ENCODE measurements at places on chromosomes 2 and 18.

GRCh38 chr2:142323206-142323605, 192.4 kb upstream of the LRP1B start:
- no peak for DNase-seq

DNA sequence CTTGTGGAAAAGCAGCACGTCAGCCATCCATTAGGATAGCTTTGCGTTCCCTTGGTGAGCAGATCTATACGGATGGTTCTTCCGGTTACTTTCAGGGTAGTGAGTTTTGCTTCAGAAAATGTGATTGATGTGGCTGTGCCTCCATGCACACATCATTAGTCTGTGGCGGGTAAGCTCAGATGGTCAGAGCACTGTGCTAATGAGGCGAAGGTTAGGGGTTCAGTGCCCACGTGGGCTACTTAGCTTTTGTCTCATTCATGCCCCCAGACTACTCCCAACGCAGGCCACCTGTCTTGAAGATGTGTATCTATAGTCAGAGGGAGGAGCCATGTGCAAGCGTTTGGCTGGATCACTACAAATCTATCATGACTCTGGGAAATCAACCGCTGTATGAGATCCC, 322.8 kb upstream of the POU3F3 start:
- no peak for DNase-seq

DNA sequence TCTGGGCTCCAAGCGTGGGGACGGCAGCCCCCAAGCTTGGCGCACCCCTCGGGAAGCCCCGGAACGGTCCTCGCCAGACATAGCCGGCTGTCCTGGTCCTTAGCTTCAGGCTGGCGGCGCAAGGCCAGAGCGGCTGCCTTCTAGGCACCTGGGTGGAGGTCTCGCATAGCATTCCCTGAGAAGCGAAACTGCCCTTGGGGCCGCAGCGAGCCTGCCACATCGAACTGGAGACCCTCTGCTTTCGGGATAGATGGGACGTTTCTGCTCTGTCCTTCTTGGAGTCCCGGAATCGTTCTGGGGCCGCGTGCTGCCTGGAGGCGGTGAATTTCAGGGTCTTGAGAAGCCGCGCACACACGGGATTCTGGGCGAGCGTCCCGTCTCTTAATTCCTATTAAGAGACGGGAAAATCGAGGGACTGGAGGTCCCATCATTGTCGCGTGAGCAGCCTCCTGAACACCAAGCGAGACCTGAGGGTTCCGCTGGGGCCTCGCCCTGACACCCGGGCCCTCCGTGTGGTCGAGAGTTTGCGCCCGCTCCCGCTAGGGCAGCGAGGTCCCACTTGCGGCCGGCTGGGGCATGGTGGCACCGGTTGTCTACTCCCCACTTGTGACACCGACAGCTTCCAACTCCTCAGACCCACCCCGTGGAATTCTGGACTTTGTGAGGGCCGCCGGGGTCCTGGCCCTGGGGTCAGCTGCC, 9.7 kb upstream of the EN1 start:
- DNase-seq = no peak

DNA sequence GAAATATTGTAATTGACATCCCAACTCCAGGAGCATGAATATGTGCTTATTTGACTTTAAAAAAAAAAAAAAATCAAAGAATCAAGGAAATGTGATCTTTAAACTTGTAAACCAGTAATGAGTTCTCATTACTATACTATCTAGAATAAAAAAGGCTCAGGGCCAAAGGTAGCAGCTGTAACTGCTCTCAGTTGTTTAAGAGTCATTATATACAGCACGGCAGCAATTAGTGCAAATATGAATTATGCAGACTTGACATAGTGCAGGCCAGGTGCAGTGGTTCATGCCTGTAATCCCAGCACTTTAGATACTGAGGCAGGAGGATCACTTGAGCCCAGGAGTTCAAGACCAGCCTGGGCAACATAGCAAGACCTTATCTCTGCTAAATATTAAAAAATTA, 125.7 kb upstream of the TTC39C start:
- DNase-seq = no peak

- peak; percentile 45 for DNase-seq
Measured at GRCh38 chr2:162333968-162334367, 10.0 kb upstream of the GCA start.

GRCh38 chr2:102801858-102802699, 40.2 kb downstream of the TMEM182 start:
- no peak for DNase-seq

- no peak for DNase-seq
Measured at GRCh38 chr2:33522576-33522975, 46.1 kb downstream of the RASGRP3 start.

GRCh38 chr2:84882775-84883550, 2.1 kb upstream of the TRABD2A start:
- peak; percentile 61 for DNase-seq

GRCh38 chr2:183996825-183997793, 601.2 kb upstream of the ZNF804A start:
- DNase-seq = no peak

DNA sequence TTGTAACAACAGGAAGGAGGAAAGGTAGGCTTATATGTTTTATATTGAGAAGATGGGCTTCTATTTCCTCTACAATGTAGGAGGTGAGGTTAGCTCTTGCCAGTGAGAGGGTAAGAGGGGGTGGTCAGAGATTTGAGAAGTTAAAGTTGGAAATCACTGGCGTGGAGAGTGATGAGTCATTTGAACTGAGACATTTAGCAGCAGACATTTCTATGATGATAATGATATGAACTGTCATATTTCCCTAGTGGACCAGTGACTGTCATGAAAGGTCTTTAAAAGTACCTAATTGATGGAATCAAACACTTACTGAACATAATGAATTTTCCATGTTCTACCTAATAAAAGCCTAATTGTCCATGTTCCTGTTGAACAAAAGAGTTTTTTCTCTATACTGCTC, 126.1 kb downstream of the FAM161A start:
- DNase-seq = peak; percentile 16

- DNase-seq = peak; percentile 90
Measured at GRCh38 chr2:36403675-36404230, 48.2 kb downstream of the CRIM1 start.

- no peak for DNase-seq
Measured at GRCh38 chr2:23419171-23420090, 34.5 kb downstream of the KLHL29 start.

DNA sequence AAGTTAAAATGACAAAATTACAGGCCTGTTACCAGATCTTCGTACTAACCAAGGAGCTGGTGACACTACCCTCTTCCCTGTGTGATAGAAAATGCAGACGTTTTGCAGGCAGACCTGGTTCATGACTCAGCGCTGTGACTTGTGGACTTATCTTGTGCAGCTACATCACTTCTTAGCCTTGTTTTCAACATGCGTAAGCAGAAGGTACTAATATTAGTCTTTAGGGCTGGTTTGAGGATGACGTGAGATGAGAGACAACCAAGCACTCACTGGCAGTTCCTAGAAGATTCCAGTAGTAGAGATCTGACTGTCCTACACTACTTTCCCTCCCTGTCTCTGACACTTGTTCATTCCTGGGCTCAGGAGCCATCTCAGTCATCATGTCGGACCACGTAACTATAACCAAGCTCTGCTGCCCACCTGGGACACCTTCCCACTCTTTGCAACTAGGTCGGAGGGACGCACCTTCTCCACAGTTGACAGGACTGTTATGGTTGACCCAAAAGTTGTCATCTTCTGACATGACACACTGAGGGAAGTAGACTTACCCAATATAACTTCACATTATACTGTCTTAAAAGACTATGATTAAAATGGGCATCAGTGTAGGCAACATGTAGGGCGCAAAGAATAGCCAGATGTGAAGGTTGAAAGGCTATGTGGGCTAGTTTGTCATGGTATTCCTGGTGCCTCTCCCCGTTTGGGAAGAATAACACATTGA, 64.8 kb downstream of the TNFRSF11A start:
- DNase-seq = no peak

DNA sequence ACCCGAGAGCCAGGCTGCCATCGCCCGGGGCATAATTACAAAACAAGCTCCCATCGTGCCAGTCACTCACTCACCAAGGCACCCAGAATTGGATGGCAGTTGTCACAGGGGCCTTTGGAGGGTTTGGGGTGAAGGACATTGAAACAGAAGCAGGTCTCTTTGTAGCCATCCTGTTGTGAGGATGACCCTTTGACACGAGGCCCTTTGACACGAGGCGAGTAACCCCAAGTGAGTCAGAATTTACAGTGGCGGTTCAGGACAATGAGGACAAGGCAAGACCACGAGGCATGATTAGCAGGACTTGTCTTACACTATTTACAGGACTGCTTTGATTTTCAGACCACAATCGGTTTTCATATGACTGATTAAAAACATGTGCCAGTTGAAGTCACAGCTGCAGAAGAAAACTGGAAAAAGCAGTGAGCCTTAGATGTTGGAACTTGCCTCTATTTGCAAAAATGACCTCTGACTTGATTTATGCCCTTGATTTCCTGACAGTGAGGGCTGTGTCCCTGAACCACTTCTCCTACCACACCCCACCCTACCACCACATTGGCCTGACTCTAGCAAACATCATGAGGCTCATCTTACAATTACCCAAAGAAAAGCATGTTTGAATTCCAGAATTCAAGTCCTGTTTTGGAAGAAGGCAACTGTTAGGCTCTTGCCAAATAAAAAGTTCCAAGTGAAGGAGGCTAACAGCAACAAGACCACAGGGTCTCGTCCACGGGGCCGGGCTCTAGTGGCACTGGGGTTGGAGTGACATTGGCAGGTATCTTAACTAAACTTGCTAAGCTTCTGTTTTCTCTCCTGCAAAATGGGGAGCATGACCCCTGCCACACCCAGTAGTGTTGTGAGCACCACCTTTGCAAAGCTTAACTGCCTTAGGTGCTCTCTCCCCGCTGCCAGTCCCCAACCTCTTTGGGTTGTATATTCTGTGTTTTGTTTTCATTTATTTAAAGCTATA, 64.4 kb upstream of the FOSL2 start:
- DNase-seq = no peak

DNA sequence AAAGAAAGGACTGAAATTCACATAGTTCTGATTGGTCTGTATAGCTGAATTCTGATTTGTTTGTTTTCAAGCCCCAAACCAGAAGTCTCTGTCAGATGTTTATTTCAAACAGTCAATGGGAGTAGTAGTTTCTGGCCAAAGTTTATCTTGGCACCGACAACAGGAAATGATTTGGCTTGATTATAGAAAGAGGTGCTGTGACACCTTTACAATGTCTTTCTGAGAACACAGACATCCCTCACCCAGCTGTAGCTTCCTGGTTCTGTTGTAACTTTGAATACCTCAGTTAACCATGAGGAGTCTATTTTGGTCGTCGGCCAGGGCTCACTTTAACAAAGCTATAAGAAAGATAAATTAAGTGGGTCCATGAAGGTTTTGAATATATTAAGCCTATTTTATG, 545.0 kb upstream of the ZNF804A start:
- DNase-seq = no peak

- DNase-seq = peak; percentile 75
Measured at GRCh38 chr18:58135183-58135641, 91.2 kb downstream of the NEDD4L start.

GRCh38 chr2:201208563-201209252, 25.8 kb downstream of the CASP10 start:
- no peak for DNase-seq

- DNase-seq = no peak
Measured at GRCh38 chr2:238023608-238024007, 37.2 kb upstream of the SCLY start.

GRCh38 chr2:8605351-8606065, 76.3 kb upstream of the ID2 start:
- peak; percentile 34 for DNase-seq

- DNase-seq = no peak
Measured at GRCh38 chr18:45841765-45842442, 16.4 kb downstream of the SIGLEC15 start.

- no peak for DNase-seq
Measured at GRCh38 chr2:9167718-9168657, 38.6 kb upstream of the ASAP2 start.

DNA sequence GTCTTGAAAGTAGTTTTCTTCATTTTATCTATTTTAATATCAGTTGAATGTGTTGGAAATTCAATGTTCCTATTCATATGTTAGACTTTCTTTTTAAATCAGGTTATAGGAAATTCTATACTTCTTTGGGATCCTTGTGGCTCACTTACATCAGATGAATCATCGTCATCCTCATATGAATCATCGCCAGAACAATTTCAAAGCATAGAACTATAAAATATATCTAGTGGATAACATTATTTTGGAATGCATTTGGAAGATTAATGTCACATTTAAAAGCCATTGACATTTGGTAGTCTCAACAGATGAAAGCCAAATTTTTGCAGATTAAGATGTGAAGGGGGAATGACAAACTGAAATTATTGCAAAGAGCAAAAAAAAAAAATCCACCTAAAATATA, 94.1 kb downstream of the FAM161A start:
- peak; percentile 75 for DNase-seq

- no peak for DNase-seq
Measured at GRCh38 chr2:36060133-36060532, 295.4 kb upstream of the CRIM1 start.

GRCh38 chr2:128445523-128445900, 126.8 kb upstream of the HS6ST1 start:
- DNase-seq = no peak

- DNase-seq = no peak
Measured at GRCh38 chr2:61537277-61537949, 743 bp downstream of the XPO1 start.

- DNase-seq = peak; percentile 69
Measured at GRCh38 chr2:216777637-216778273, 82.1 kb downstream of the TNP1 start.

- peak; percentile 26 for DNase-seq
Measured at GRCh38 chr2:233832869-233833311, 21.4 kb downstream of the HJURP start.

GRCh38 chr2:181995289-181995688, 9.6 kb downstream of the PPP1R1C start:
- no peak for DNase-seq

DNA sequence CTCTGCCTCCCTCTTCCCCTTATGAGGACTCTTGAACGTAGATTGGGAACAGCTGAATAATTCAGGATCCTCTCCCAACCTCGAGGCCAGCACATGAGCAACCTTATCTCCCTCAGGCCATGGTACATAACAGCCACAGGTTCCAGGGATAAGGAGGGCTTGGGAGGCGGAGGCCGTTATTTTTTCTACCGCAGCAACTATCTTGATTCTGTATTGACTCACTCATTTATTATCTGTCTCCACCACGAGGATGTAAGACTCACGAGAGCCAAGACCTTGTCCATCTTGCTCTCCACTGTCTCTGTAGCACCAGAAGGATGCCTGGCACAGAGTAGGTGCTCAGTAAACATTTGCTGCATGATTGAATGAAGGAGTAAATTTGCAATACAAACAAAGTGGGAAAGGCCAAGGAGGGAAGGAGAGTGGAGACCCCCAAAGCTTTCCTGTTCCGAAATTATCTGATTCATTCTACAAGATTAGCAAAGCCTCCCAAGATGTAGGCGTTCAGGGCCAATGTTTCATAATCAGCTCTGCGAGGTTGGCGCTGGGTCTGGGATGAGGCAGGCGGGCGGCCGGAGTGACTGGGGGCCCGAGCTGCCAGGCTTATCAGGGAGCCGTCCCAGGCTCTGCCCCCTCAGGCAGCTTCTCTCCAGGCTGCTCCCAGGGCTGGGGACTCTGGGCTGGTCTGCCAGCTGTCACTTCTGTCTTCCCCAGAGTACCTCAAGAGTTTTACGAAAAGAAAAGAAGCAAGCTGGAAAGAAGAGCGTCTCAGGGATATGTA, 31.6 kb downstream of the INPP5D start:
- no peak for DNase-seq

GRCh38 chr2:106065983-106066820, 127.9 kb downstream of the UXS1 start:
- DNase-seq = no peak
